ENCODE measurements at places on chromosomes 6 and 20.
A peak's percentile ranks its signal among the peaks of the same experiment; 100 is the strongest.

- DNase-seq: no peak
These were observed 96.0 kb downstream of the CEBPB start for GRCh38 chr20:50286609-50287008.

DNA sequence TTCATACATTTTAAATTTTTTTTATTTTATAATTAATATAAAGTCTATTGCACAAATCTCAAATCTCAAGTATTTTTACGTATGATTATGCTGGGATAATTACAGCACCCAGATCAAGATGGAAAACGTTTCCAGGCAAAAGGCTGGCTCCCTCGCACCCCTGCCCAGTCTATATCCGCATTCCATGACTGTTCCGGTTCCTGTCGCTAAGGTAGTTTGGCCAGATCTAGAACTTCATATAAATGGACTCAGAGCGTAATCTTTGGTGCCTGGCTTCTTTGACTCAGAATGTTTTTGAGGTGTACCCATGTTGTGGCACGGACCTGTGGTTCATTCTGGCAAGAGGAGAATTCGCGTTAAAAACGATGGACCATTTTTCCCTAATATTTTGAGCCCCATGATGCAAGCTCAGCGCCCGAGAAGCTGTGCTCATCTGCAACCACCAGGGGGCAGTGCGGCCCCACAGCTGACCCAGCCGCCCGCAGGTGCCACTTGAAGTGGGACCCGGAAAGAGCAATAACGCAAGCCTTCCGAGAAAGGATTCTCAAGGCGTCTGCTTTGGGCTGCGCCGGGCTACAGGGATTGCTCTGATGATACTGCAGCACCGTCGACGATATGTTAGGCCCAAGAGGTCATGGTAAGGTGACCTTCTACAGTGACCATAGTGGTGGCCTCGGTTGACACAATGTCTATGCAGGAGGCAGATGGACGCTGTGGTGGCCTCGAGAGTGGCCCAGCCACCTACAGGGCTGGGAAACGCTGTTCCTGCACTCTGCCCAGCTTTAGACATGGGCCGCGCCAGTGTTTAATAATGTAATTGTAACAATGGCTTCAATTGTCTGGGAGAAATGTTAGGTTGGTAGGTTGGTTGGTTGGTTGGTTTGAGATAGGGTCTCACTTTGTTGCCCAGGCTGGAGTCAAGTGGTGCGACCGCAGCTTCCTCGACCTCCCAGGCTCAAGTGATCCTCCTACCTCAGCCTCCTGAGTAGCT lies 160.1 kb downstream of the ZMYND8 start:
- peak; percentile 49 for DNase-seq

GRCh38 chr6:32397252-32397920 lies 9.6 kb downstream of the BTNL2 start:
- DNase-seq: no peak

- DNase-seq: no peak
These were observed 71.4 kb downstream of the ARID1B start for GRCh38 chr6:156848533-156848932.

GRCh38 chr20:50654904-50655303 lies 36.4 kb downstream of the RIPOR3 start:
- DNase-seq: no peak

GRCh38 chr6:82766476-82766875 lies 299.2 kb downstream of the UBE3D start:
- DNase-seq: no peak

Measured in stimulated activated CD4-positive, alpha-beta T cell treated with anti-CD3 and anti-CD28 coated beads, Interleukin-12 subunit alpha, Interleukin-12 subunit beta, amount 100 ng/mL, for 24 hours (primary cell).